ENCODE measurements at places on chromosomes 11 and 22. TPM values are rescaled to one million over a fixed set of nuclear protein-coding genes. Genes with fewer than 3 reads are reported as not detected.

- no peak for DNase-seq
These were observed 274.6 kb downstream of the BUD13 start for GRCh38 chr11:116498161-116498560.

- no peak for DNase-seq
These were observed 805 bp upstream of the QSER1 start for GRCh38 chr11:32891657-32892354.

GRCh38 chr11:93285430-93285829 is 45.1 kb upstream of the DEUP1 start:
- DNase-seq, result no peak

DNA sequence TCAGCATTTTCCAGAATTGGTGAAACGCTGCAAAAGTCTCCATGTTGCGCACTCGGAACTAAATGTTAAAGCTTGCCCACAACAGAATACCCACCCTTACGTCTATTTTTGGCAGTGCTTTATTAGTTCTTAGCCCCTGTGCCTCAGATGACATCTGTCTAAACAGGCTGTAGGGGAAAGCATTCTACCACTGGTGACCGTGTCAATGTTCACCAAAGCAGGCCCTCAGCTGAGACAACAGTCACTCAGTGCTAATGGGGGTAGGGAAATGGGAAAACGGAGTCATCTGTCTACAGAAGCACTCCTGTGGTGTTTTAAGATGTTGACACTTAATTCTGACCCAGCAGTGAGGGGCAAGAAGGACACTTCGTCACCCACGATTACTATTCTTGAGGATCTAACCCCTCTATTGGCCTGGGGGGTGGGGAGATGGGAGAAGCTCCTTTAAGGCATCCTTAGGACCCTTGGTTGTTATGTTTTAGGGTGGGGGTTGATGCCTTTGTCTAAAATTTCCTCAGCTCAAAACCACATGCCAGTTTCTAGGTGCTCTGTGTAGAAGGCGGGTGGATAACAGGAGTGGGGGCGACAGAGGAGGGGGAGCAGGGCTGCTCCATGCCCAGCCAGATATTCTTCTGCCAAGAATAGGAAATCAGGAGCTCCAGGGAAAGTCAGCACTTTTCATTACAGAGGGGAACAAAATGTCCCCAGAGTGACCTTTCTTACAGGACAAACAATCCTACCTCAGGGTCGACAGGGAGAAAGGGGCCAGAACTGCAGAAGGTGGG is 15.6 kb upstream of the MFRP start:
- DNase-seq, result no peak

- no peak for DNase-seq
These were observed 352.8 kb upstream of the FAT3 start for GRCh38 chr11:91871791-91872190.

Gene CHST1
- 2.4 TPM for total RNA-seq

Gene RAB3IL1
- total RNA-seq, result 18.9 TPM

Gene EHF
- 0.47 TPM for total RNA-seq
